Activated CD8-positive, alpha-beta memory T cell treated with anti-CD3 and anti-CD28 coated beads, Interleukin-2, amount 50 U/mL, for 4 hours (primary cell): ENCODE measurements at places on chromosomes 7 and 10.

DNA sequence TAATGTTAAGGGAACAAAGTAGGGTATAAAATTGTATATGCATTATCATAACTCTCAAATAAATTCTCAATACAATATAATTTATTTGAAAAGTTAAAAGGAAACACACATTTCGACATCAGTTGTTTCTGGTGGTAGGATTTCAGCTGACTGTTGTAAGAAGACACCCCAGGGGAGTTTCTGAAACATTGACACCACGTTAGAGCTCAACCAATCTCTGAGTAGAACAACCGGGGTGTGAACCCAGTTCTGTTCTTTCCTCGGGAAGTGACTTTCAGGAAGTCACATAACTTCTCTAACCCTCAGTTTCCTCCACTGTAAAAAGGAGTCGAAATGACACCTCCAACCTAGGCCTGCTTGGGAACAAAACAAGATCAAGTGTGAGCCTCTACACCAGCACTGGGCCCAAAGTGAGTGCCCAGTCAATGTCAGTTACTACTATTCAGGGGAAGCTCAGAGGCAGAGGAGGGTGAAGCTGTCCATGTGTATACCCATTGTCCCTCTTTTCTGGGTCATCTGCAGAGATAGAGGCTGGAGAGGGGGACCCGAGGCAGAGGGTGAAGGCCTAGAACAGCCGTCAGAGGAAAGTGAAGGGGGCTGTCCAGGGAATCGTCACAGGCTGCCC is 67.1 kb downstream of the AOAH start:
- no peak for DNase-seq

- DNase-seq, result no peak
Measured at GRCh38 chr7:137994216-137994615, 7.7 kb downstream of the CREB3L2 start.

DNA sequence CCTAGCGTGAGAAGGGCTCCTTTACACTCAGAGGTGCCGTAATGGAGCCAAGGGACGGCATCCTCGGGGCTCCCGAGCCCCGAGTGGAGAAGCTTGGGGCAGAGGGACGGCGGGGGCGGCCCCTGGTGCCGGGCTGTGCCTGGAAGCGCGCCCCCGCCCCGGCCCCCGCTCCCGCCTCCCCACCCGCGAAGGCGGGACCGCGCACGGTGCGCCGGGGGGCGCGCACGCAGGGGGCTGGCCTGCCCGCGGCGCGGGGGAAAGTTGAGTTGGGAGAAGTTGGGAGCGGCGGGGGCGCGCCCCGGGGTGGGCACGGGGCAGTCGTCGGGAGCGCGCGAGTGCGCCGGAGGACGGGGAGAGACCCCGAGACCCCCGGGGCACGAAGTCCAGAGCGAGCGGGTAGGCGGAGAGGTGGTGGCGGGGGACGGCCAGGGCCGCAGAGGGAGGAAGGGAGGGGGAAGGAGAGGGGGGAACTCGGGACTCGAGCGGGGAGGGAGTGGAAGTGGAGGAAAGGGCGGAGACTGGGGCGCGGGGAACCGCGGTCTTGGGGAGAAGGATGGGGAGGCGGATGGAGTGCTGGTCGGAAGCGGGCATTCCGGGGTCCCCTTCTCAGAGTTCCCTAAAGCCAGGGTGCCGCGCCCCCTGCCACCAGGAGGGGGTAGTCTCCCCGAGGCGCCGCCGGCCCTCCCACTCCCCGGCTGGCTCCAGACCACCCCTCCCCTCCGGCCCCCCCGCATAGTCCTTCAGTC is at the start of gene SLC4A2:
TSS of gene SLC4A2 (plus strand) at position 223 of the 746 bp plus-strand sequence. CDS start 2,399 bp downstream, outside the sequence.
- DNase-seq, result peak; percentile 79

DNA sequence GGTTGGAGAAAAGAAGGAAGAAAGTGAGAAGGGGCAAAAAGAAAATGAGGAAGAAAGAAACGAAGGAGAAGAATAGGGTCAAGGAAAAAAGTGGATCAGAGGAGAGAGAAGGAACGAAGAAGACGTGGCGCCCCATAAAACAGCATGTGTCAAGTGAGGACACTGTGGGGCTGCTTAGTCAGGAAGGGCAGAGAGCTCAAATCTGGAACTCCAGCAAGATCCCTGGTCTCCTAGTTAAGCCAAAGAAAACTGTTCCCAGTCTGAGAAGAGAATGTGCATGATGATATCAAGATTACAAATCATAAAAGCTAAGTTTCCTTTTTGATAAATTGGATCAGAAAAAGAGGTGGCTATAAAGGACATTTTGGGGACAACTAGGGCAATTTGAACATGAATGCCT is 33.0 kb downstream of the CREB3L2 start:
- no peak for DNase-seq

- DNase-seq, result no peak
Measured at GRCh38 chr10:96988426-96988825, 156.3 kb downstream of the LCOR start.
